ENCODE measurements at places on chromosomes 13 and 19.

GRCh38 chr13:44921931-44922758 is 67.1 kb downstream of the NUFIP1 start:
- DNase-seq: no peak

GRCh38 chr13:22644941-22645340 is 535.8 kb upstream of the SGCG start:
- DNase-seq: no peak

- DNase-seq: no peak
Measured at GRCh38 chr13:108304170-108305016, 34.9 kb downstream of the TNFSF13B start.

DNA sequence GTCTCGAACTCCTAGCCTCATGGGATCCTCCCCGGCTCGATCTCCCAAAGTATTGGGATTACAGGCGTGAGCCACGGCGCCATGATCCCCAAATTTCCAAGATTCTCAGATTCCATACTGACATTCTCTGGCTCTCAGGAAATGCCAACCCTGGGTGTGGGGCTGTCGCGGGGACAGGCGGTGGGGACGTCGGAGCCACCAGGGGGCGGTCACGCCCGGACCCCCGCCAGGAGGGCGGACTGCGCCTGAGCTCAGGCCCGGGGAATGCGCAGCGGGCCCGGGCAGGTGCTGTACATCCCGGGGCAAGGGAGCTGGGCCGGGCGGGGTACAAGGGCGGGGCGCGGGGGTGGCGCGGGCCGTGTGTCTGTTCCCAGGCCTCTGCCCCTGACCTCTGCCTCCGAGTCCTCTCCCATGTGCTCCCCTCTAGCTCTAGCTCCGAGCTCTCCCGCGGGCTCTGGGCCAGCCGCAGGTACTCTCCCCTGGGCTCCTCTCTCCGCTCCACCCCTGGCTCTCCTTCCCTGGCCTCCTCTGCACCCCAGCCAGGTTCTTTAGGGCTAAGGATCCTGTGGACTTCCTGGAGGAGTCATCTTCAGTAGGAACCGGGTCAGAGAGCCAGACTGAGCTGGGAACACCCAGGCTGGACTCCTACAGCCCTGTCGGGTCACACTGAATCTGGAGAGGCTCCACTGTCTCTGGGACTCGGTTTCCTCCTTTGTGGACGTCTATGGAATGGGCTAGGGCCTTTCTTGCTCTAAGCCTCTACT is 2.4 kb downstream of the PPP1R13L start:
- DNase-seq: peak; percentile 18

DNA sequence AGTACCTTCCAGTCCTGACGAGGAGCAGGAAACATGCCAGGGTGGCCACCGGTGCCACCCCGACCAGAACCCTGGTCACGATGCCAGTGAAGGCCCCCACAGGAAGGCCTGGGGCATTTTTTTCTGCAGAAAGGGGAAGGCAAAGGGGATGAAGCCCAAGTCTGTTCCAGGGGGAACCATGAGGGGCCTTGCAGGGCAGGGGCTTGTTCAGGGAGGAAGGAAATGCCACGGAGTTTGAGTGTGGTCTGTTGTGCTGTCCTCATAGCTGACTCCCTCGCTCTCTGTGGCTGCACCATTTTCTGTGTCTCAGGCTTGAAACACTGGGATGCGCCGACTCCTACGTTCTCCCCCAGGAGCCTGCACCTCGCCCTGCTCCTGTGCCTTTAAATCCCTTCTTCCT is 27.5 kb upstream of the CEACAM1 start:
- no peak for DNase-seq

DNA sequence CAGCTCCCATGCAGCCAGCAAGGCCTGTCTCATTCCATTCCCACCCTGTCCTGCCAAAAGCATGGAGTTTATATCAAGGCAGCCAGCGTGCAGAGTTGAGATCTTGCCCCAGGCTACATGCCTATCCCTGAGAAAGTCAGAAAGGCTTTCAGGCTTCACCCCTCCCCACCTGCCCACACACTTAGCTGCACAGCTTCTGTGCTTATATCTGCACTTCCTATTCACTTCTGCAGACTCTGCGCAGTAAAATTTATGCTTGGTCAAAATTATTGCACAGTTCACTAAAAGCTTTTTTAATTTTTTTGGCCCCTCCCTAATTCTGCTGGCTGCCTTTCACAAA is 12.5 kb upstream of the ZNF675 start:
- DNase-seq: no peak

- peak; percentile 56 for DNase-seq
Measured at GRCh38 chr19:13051557-13052165, 51.0 kb downstream of the LYL1 start.

- DNase-seq: no peak
Measured at GRCh38 chr19:41455936-41456335, 13.0 kb downstream of the ERICH4 start.

DNA sequence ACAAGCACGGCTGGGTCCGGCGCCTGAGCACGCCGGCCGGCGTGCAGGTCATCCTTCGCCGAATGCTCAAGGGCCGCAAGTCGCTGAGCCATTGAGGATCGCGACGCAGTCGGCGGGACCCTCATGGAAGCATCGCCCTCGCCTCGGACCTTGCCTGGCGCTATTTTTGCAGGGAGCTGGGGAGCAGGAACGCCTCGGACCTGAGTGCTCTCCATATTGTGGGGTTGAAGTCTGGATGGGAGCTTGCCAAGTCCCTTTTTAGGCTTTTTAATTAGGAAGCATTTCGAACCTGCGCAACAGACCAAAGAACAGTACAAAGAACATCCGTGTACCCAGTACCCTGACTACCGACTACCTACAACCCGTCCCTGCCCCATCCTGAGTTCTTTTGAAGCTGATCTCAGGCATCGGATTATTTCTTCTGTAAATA is 628 bp downstream of the MRPL34 start:
- no peak for DNase-seq

- DNase-seq: no peak
Measured at GRCh38 chr19:14612657-14613056, 29.8 kb downstream of the CLEC17A start.

- DNase-seq: no peak
Measured at GRCh38 chr19:54905803-54906511, at the start of gene NCR1. Gene NCR1, plus strand, starts transcription at chr19:54906148. Its CDS starts 40 bp downstream, at chr19:54906188.

DNA sequence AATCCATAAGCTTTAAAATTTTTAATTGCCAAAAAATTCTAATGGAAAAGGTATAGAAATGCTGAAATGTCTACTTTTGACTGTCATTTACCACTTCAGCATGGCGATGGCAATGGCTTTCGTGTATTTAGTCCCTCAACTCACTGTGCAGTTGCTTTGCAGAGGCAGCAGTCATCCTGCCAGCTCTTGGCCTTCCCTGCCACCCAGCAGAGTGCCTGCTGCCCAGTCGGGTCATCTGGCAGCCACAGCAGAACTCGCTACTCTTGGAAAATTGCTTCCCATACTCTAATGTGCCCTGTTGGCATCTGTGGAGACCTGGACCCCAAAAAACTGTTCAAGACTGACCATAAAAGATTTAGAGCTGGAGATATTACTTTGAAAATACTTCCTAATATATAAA is 383.2 kb downstream of the UQCRFS1 start:
- no peak for DNase-seq

DNA sequence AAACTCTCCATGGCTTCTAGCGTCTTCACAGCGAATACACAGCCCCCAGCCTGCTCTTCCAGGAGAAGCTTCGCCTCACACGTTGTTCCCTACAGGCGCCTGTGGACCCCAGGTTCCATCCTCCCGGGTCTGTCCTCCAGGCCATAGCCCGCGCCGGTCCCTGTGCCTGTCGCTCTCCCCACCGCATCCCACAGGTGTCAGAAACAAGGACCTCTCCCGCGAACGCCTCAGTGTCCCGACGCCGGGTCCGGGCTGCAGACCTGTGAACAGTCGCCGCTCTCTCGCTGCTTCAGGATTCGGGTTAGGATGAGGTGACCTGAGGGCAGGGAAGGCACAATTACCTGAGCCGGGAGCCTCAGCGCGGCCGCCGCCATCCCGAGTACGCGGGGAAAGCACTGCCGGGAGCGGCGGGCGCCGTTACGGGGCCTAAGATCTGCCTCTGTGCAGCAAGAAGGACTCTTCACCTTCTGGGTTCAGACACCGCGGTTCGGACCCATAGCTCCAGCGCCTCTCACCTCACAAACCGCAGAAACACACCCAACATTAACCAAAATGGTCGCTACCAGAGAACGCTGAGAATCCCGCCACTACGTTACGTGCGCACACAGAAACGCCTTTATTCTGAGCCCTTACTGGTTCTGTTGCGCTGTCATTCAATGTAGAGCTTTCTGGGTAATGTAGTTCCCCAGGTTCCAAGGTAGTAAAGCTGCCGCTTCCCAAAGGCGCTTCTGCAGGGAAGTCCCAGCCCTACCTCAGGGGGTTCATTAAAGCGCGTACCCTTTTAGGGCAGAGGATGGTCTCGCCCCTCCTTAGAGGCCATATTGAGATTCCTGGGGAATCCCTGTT is at the start of gene ZNF418:
ZNF418 (minus strand) TSS at position 583 of the 846 bp plus-strand sequence. CDS start 1,580 bp downstream, outside the sequence.
- DNase-seq: peak; percentile 42

DNA sequence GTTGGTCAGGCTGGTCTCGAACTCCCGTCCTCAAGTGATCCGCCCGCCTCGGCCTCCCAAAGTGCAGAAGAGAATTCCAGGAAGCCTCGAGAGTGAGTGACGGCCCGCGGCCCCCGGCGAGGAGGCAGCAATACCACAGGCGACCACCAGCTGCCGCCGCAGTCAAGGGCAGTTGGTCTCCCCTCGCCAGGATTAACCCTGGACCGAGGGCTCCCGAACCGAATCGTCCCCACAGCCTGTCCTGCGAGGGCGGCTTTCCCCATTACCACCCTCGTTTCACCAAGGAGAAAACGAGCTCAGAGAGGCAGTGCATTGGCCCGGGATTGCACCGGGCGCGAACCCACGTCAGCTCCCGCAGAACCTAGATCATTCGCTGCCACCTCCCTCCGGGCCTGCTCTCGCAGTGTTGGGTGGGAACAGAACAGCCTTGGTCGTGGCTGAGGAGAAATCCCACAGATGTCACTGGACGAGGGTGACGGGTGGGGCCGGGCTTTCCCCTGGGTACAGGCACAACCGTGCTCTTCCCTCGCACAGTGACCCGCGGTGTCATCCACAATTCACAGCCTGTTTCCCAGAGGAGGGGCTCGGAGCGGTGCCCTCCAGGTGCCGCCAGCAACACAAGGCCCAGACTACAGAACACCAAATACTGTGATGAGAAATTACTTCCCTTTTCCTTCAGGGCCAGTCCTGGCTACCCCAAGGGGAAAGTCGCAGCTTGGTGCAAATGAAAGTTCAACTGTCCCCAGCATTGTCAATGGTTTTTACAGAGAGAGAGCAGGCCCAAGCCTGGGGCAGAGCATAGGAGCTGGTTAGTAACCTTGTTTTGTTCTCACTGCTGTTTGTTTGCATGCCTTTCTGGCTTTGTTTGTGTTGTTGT is 24.8 kb downstream of the C2CD4C start:
- no peak for DNase-seq

- DNase-seq: no peak
Measured at GRCh38 chr13:65892859-65893258, 1337.3 kb downstream of the PCDH9 start.

GRCh38 chr13:110105136-110105535 is 201.8 kb downstream of the COL4A1 start:
- DNase-seq: no peak

GRCh38 chr13:25319771-25320170 is 18.3 kb downstream of the NUP58 start:
- DNase-seq: no peak

DNA sequence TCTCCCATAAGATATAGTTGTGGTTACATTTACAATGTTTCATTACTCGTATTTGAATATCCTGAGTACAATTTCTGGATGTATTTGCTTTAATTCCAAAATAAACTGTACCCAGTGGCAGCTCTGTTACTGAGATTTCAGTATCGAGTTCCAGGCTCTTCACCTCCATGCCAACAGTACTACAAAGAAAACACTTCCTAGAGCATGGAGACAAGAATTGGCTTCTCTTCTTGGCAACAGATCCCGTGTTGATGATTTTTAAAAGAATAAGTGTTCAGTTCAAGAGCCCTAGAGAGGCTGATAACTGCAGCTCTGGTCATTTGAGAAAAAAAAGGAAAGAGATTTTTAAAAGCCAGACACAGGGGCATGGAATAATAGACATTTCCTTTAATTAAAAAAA is 302.8 kb downstream of the EFNB2 start:
- no peak for DNase-seq

GRCh38 chr13:80945328-80945727 is 604.4 kb upstream of the SPRY2 start:
- DNase-seq: no peak

GRCh38 chr19:7356899-7357627 is 8.3 kb downstream of the ARHGEF18 start:
- DNase-seq: no peak

- peak; percentile 76 for DNase-seq
Measured at GRCh38 chr19:17205237-17206140, 9.7 kb upstream of the USE1 start.

DNA sequence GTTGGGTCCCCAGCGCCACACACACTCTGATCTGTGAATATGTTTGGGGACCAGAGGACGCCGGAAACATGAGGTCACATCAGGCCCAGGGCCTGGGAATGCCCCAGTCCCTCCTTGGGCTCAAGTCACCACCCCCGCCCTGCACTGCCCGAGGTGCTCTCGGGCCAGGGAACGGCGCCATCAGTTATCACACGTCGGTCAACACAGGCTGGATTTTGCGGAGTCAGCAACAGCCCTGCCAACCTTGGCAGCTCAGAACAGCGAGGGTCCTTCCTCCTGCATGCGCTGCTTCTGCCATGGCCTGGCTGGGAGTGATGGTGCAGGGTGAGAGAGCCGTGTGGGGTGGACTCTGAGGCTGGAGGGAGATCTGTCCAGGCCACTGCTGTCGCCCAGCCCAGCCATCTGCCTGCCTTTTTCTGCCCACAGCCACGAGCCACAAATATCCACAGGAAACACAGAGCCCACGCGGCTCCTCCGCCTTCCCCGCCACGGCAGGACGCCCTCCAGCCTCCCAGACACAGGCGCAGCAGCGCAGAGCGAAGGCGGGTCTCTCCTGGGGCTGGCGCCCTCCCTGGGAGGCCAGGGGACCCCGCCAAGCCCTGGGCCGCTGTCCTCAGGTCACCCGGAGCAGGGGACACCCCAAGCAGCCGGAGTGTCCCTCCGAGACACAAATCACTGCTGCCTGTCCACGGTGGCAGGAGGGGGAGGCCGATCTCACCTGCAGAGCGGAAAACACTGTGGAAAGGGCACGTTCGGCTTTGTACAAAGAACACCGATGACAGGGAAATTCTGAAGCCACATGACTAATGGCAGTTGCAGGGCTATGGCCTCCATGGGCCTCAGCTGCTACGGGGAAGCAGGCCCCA is 31.6 kb upstream of the CACTIN start:
- no peak for DNase-seq

GRCh38 chr13:98307463-98308085 is 130.5 kb upstream of the RNF113B start:
- no peak for DNase-seq

DNA sequence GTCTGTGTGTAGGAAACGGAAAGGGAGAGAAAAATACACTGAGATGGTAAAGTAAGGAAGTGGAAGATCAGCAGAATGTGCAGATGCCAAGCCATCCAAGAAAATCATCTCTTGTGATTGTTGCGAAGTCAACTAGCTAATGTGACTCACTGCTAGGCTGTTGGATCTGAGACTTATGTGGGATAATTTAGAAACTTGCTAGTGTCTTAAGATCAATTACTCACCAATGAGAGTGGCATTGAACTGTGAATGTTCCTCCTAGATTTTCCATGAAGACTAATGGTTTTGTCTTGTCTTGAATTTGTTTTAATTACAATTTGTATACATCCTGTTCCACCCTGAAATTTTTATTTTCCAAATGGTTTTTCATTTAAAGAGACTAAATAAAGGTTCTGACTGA is 771.6 kb downstream of the EFNB2 start:
- no peak for DNase-seq

- DNase-seq: no peak
Measured at GRCh38 chr13:42815681-42816080, 34.3 kb downstream of the FAM216B start.

GRCh38 chr13:65594298-65594781 is 1635.8 kb downstream of the PCDH9 start:
- DNase-seq: no peak

GRCh38 chr13:94228763-94229162 is 250.7 kb downstream of the DCT start:
- DNase-seq: no peak

Measured in hematopoietic multipotent progenitor cell treated with erythropoietin and hydrocortisone succinate and interleukin-3 and kit ligand, for 15 days (in vitro differentiated cells).